Endothelial cell (in vitro differentiated cells): ENCODE measurements at places on chromosomes 7 and 10. TPM values are rescaled to one million over a fixed set of nuclear protein-coding genes. Genes with fewer than 3 reads are reported as not detected.

- no peaks in the 10 kb centered on the region for H3K36me3 ChIP-seq
- H3K4me1 ChIP-seq = no peaks in the 10 kb centered on the region
- H3K27me3 ChIP-seq = peaks cover 4% of the 10 kb centered on the region
- no peak for DNase-seq
- H3K4me3 ChIP-seq = no peak overlapping the region
Observed at GRCh38 chr10:117899181-117899683, 147.5 kb downstream of the RAB11FIP2 start.

- peaks cover 12% of the 10 kb centered on the region for H3K4me1 ChIP-seq
- H3K27ac ChIP-seq = no peak overlapping the region
- H3K4me3 ChIP-seq = no peak overlapping the region
- no peaks in the 10 kb centered on the region for H3K36me3 ChIP-seq
- H3K27me3 ChIP-seq = peaks cover 3% of the 10 kb centered on the region
Observed at GRCh38 chr7:33886149-33886623, 19.2 kb upstream of the BMPER start.

GRCh38 chr7:76428149-76428823 is 3.5 kb downstream of the ZP3 start:
- no peak for DNase-seq
- no peaks in the 10 kb centered on the region for H3K36me3 ChIP-seq
- H3K4me3 ChIP-seq = no peak overlapping the region
- no peaks in the 10 kb centered on the region for H3K27me3 ChIP-seq
- H3K27ac ChIP-seq = no peak overlapping the region

DNA sequence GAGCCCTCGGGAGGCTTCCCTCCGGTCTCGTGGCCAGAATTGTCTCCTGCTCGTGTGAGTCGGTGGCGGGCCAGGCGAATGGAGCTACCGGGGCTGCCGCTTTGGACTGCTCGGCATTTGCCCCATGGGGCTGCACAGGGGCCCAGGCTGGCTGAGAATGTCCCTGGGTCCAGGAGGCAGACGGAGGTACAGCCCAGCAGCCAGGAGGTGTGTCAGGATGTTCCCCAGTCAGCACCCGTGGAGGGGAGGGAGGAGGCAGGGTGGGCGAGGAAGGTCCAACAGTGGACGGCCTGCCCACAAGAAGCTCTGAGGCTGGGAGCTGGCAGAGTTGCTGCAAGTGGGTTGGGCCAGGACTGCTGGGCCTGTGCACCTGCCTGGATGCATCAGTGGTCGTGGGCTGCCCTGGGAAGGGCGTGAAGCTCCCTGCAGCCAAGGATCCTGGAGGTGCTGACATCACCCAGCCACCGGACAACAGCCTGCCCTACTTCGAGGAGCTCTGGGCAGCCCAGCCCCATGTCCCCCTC is 46.4 kb downstream of the PDGFA start:
- no peak overlapping the region for H3K27ac ChIP-seq

DNA sequence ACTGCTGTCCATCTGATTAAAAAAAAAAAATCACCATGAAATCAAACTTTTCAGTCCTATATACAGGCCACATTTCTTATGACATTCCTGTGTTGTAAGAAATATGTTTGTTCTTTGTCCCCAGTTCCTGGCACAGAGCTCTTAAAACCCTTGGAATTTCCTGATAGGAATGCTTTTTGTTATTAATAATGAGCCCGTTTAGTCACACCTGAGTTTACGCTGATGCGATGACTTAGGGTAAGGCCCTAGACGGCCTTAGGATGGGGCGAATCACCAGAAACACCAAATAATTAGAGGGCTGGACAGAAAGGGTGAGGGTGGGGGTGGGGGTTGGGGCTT is 17.5 kb downstream of the TSPAN15 start:
- H3K27me3 ChIP-seq = peaks cover 6% of the 10 kb centered on the region
- peak overlapping the region; percentile 21 for H3K4me3 ChIP-seq
- H3K4me1 ChIP-seq = peaks cover 78% of the 10 kb centered on the region
- peaks cover 18% of the 10 kb centered on the region for H3K36me3 ChIP-seq
- DNase-seq = no peak

GRCh38 chr7:116097365-116098009 is 66.9 kb upstream of the TFEC start:
- no peak overlapping the region for H3K27ac ChIP-seq
- no peaks in the 10 kb centered on the region for H3K27me3 ChIP-seq
- no peaks in the 10 kb centered on the region for H3K36me3 ChIP-seq
- DNase-seq = no peak
- no peaks in the 10 kb centered on the region for H3K4me1 ChIP-seq
- H3K4me3 ChIP-seq = no peak overlapping the region

- H3K4me1 ChIP-seq = peaks cover 15% of the 10 kb centered on the region
- DNase-seq = no peak
- H3K27ac ChIP-seq = peak overlapping the region; percentile 78
- H3K27me3 ChIP-seq = no peaks in the 10 kb centered on the region
- H3K4me3 ChIP-seq = no peak overlapping the region
- no peaks in the 10 kb centered on the region for H3K36me3 ChIP-seq
Observed at GRCh38 chr7:120941064-120941463, 9.5 kb upstream of the ING3 start.

DNA sequence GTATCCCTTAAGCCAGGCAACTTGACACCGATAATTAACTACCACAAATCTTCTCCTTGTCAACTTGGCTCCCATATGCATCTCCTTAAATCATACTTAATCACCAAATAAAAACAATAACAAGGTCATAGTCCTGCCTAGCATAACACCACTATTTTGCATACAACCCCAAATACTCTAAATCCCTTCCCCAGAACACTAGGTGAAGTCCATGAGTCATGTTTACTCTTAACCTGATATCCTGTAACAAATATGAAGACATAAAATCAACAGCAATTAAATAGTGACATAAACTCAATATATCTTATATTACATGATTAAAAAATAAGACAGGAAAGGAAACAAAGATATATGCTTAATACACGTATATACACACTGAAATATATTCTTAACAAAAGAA is 362.0 kb downstream of the ETV1 start:
- no peaks in the 10 kb centered on the region for H3K4me1 ChIP-seq
- H3K36me3 ChIP-seq = no peaks in the 10 kb centered on the region
- H3K27ac ChIP-seq = no peak overlapping the region
- no peak overlapping the region for H3K4me3 ChIP-seq

The TMEM229A gene
- 0.26 TPM for total RNA-seq

The AQP1 gene
- 2.7 TPM for total RNA-seq
